Activated naive CD4-positive, alpha-beta T cell (primary cell): ENCODE measurements at places on chromosomes 7 and 10.

GRCh38 chr10:132232023-132232951 is 45.5 kb downstream of the DPYSL4 start:
- DNase-seq: no peak

DNA sequence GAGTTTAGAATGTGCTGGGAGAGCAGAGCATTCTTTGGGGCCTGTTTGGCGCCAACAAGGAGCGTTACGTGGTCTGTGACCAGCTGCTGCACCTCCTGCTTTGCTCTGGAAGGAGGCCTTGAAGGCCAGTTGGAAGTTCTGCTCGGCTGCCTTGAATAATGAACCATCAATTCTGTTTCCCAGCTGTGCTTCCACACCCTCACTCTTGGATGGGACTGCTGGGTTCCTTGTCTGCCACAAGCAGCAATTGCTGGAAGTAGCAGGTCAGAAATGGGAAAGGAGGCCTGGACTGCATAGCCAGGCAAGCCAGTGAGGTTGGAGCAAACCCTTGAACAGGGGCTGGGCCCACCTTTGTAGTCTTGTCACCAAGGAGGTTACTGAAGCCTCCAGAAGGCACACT is 86.6 kb upstream of the INSYN2A start:
- DNase-seq: no peak

DNA sequence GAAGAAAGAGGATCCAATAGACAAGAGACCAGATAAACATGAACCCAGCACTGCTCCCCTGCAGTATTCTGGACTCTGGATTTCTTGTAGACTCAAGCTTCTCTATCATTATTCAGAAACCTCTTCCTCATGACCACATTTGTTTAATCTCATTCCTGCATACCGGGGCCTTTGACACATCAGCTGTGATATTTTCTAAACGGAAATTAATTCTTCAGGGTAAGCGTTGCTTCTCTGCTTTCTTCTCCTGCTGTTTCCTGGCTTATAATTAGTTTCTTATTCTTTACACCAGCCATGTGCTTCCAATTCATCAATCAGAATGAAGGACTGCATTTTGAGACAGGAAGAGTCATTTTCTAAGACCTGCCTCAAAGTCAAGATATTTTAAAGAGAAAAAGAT is 54.2 kb upstream of the TARP start:
- no peak for DNase-seq

DNA sequence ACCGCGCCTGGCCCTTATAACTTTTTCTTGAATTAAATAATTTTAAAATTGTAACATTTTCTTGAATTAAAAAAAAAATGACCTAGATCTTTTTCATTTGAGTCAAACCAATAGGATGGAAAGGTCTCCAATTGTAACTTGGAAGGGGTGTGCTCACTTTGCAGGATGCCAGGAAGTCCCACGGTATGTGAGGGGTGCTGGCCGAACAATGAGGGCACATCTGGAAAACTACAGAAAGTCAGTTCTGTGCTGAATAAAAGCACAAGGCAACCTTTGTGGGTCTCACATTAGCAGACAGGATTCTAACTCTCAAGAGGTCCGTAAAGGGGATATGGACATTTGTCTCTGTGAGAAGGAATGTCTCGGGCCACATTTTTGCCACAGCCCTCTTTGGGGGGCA is 52.8 kb upstream of the PDLIM1 start:
- DNase-seq: no peak

- no peak for DNase-seq
Observed at GRCh38 chr10:25766213-25766612, 167.8 kb upstream of the MYO3A start.

GRCh38 chr10:69818676-69819239 is 17.1 kb downstream of the COL13A1 start:
- DNase-seq: no peak

DNA sequence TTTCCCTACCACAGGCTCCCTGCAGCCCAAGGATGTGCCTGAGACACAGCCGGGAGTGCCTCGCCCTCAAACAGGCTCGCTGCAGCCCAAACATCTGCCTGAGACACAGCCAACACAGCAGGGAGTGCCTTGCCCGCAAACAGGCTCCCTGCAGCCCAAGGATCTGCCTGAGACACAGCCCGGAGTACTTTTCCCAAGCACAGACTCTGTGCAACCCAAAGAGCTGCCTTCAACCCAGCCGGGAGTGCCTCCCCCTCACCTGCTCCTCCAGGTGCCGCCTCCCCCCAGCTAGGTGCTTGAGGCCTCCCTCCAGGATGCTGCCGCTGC is 42.9 kb downstream of the ANTXRL start:
- DNase-seq: no peak

DNA sequence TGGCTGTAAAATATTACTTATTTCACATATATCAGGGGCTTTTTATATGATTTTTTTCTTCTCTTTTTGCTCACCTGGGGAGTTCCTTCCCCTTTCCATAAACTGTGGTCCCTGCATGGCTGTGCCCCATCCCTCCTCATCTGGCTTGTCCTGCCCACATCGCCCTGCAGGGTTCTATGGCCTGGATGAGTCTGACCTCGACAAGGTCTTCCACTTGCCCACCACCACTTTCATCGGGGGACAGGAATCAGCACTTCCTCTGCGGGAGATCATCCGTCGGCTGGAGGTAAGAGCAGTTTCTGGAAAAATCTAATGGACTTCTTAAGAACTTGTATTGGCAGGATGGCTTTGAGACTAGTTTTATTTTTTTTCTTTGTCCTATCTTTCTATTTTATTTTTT is 60.1 kb downstream of the OGDH start:
- DNase-seq: no peak

- no peak for DNase-seq
Observed at GRCh38 chr7:81457852-81458522, 311.9 kb downstream of the HGF start.

- no peak for DNase-seq
Observed at GRCh38 chr10:104641937-104642657, 1.0 kb downstream of the SORCS3 start.

- no peak for DNase-seq
Observed at GRCh38 chr10:51654918-51655317, 44.5 kb downstream of the CSTF2T start.
